ENCODE measurements at places on chromosomes 6 and 20.
A peak's percentile ranks its signal among the peaks of the same experiment; 100 is the strongest.

GRCh38 chr6:31350196-31351032 lies 6.6 kb downstream of the HLA-B start:
- DNase-seq = peak; percentile 25

DNA sequence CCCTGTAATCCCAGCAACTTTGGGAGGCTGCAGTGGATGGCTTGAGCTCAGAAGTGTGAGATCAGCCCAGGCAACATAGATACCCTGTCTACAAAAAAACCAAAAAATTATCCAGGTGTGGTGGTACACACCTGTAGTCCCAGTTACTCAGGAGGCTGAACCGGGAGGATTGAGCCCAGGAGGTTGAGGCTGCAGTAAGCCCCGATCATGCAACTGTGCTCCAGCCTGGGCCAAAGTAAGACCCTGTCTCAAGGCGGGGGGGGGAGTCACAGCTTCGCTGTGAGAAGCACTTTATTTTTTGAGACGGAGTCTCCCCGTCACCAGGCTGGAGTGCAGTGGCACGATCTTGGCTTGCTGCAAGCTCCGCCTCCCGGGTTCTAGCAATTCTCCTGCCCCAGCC lies 54.2 kb downstream of the EZR start:
- no peak for DNase-seq

GRCh38 chr20:8755340-8756118 lies 313.4 kb upstream of the PLCB4 start:
- no peak for DNase-seq

- DNase-seq = no peak
These were observed 766 bp downstream of the PRICKLE4 start for GRCh38 chr6:41781366-41781730.

DNA sequence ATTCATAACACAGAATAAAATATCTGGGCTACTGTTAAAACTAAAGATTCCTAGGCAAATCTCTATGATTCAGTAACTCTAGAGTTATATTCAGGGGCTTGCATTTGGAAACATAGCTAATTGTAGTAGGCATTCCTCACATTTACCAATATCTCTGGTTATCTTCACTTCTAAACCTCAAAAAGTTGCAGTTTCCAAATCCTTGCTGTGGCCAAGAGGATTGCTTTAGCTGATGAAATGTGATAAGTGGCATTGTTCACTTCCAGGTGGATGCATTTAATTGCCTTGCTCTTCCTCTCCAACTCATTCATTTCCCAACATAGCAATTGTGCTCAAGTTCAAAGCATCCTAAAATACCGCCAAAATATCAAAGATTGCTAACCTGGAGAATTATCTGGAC lies 246.6 kb downstream of the GRIK2 start:
- no peak for DNase-seq

GRCh38 chr6:95973976-95974375 lies 41.8 kb upstream of the FUT9 start:
- no peak for DNase-seq

- DNase-seq = no peak
These were observed 41.6 kb upstream of the ARMC2 start for GRCh38 chr6:108806665-108807064.

DNA sequence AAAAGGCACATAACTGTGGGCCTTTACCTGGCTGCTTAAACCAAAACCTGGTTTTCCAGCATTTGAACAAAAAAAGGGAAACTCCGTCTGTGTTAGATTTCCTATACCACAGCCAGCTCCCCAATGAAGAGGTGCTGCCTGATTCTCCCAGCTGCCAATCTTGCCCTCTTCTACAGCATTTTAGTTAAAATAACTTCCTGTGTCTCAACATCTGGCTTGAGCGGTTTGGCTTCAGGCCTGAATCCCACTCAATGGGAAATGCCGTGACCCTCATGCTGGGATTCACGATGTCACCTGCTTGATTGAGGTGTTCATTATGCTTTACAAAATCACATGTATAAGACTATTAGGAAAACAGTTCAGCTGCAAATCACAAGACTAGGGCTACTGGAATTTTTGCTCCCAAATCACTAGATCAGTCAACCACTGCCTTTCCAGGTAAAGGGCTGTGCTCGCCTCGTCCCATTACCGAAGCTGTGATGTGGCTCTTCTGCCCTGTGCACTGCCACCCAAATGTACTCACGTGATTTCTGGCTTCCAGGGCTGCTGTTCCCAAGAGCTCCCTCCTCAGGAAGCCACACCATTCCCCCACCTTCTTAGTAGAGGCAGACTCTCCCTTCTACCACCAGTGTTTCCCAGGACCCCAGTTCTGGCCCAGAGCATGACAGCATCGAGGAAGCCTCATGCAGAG lies 94.6 kb downstream of the PSMG4 start:
- DNase-seq = no peak

DNA sequence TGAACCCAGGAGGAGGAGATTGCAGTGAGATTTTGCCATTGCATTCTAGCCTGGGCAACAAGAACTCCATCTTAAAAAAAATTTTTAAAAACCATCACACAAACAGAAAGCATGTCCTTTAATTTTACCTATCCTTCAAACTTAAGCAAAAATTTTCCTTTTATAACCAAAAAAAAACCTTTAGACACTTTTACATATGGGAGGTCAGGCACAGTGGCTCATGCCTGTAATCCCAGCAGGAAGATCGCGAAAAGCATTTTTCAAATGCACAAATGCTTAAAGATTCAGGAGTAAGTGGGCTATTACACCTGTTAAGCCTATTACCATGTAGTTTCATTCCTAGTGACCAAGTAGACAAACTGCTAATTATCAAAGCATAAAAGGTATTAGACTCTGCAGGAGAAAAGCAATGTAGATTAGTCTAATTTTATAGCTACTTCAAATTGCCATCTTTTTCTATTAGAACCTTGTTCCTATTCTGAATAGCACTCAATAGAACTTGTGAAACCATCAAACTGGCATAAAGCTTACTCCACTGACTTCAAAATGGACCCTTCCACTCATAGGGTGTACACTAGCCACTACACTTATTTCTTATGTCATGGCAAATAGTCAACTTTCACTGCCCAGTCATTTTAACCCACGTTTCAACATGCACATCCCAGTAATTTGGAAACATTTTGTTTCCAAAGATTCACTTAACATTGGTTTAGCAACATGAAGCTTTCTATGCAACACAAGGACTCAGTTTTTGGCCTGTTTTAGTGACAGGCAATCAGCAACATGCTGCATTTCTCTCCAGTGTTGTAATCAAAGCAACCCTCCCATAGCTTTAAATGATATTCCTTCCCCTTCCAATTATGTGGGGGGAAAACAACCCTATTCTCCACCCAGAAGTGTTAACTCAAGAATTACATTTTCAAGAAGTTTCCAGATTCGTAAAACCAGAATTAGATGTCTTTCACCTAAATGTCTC lies 4.0 kb downstream of the EEF1A1 start:
- DNase-seq = no peak
